ENCODE measurements at places on chromosomes 16 and 17. TPM values are rescaled to one million over a fixed set of nuclear protein-coding genes. Genes with fewer than 3 reads are reported as not detected.
A peak's percentile ranks its signal among the peaks of the same experiment; 100 is the strongest.

The TP53TG3F gene
- not detected for total RNA-seq

The SLFN12L gene
- total RNA-seq = not detected

The KRTAP3-2 gene
- total RNA-seq = not detected

The P3H4 gene
- 24.0 TPM for total RNA-seq

The SKAP1 gene
- total RNA-seq = not detected

The MYH8 gene
- total RNA-seq = not detected

The CSH1 gene
- total RNA-seq = not detected

GRCh38 chr16:76676356-76676755, 399.2 kb downstream of the CNTNAP4 start:
- no peak overlapping the region for H3K27ac ChIP-seq
- no peak overlapping the region for H3K4me3 ChIP-seq
- peak; percentile 35 for DNase-seq
- H3K36me3 ChIP-seq = no peaks in the 10 kb centered on the region
- peaks cover 4% of the 10 kb centered on the region for H3K4me1 ChIP-seq

DNA sequence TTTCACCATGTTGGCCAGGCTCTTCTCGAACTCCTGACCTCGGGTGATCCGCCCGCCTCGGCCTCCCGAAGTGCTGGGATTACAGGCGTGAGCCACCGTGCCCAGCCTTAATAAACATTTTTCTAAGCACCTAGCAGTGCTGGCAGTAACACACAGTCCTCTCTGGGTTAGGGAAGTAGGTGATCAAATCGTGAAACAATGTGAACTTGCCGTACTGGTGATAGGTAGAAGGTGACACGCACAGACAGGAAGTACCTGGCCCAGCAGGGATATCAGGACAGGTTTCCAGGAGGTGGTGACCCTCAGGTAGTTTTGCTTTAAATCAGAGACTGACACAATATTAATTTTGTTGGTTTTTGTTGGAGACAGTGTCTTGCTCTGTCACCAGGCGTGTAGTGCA, 4.5 kb downstream of the PLD2 start:
- no peak overlapping the region for H3K4me3 ChIP-seq
- no peak for DNase-seq
- H3K36me3 ChIP-seq = peaks cover 46% of the 10 kb centered on the region
- H3K27ac ChIP-seq = no peak overlapping the region
- no peaks in the 10 kb centered on the region for H3K27me3 ChIP-seq
- H3K4me1 ChIP-seq = no peaks in the 10 kb centered on the region

DNA sequence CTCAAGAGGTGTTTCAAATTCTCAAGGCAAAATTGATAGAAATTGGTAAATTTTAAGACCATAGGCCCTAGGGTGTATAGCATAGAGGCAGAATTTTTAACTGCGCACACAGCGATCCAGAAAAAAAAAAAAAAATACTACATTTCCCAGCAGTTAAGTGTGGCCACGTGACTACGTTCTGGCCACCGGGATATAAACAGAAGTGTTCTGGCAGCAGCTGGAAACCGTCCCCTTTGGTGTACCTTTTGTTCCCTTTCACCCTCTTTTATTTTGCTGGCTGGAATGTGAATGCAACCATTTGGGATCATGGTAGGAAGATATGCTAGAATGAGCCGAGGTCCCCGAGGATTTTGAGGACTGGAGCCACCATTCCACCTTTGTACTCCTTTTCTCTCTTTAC, 52.7 kb upstream of the AKAP1 start:
- H3K27me3 ChIP-seq = no peaks in the 10 kb centered on the region
- no peak overlapping the region for H3K27ac ChIP-seq
- DNase-seq = no peak

GRCh38 chr16:78906135-78906534, 694.4 kb downstream of the MAF start:
- H3K27me3 ChIP-seq = no peaks in the 10 kb centered on the region
- peaks cover 10% of the 10 kb centered on the region for H3K4me1 ChIP-seq
- H3K4me3 ChIP-seq = no peak overlapping the region
- peak; percentile 61 for DNase-seq
- peaks cover 28% of the 10 kb centered on the region for H3K36me3 ChIP-seq

DNA sequence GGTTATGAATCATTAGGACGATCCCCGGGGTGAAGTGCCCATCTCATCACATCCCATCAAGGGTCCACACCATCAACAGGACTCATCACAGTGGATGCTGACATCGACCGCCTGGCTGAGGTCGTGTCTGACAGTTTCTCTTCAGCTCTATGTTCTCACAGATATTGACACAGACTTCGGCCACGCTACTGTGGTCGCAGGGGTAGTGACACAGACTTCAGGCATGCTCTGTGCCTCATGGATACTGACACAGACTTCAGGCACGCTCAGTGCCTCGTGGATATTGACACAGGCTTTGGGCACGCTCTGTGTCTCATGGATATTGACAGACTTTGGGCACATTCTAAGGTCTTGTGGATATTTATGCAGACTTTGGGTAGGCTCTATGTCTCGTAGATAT, 50.1 kb downstream of the KLHDC4 start:
- H3K4me3 ChIP-seq = no peak overlapping the region
- peaks cover 60% of the 10 kb centered on the region for H3K36me3 ChIP-seq
- H3K27ac ChIP-seq = no peak overlapping the region
- no peaks in the 10 kb centered on the region for H3K27me3 ChIP-seq
- DNase-seq = no peak

GRCh38 chr16:48918520-48919258, 308.7 kb upstream of the N4BP1 start:
- H3K4me1 ChIP-seq = no peaks in the 10 kb centered on the region
- H3K4me3 ChIP-seq = no peak overlapping the region
- no peak for DNase-seq
- H3K27ac ChIP-seq = no peak overlapping the region

DNA sequence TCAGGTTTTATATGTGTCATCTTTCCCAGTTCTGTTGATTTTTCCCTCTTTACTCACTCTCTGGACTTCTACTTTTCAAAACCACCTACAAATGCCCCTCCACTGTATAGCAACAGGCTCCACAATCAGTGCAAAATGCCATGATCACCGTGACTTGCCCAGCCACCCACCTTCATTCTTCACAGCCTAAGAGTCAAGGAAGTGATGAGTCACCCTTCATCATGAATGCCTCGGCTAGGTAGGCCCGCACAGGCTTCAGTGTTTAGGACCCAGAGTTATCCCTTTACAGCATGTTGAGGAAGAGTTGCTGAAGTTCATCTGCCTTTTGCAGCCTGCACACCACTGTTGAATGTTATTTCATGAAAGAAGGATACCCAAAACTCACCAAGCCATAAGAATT, 158.6 kb downstream of the PMP22 start:
- no peak overlapping the region for H3K4me3 ChIP-seq
- H3K27me3 ChIP-seq = no peaks in the 10 kb centered on the region
- DNase-seq = no peak

DNA sequence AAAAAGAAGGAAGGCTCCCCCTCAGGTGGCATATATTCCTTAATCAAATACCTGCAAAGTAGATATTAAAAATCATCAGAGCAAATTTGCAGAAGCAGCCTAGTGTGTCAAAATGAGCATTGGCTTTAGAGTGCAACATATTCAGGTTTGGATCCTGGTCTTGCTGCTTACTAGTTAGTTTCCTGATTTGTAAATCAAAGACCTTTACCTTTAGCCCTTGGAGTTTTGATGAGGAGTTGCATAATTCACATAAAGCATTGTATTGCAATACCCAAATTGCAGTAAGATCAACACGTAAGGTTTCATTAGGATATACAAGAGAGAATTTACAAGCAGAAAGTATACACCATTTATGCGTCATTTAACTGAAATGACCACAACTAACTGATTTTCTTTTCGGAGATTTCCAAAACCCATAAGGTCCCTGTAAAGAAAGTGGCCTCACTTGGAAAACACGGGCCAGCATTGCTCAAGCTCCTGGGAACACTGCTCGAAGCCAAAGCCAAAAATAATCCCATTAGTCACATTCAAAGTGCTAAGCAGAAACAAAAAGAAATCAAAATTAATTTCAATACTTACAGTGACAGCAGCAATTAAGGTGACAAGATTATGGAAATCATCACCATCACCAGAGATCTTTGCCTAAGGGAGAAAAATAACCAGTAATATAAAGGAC, 415.9 kb upstream of the ERCC4 start:
- H3K27ac ChIP-seq = no peak overlapping the region
- H3K4me3 ChIP-seq = no peak overlapping the region

DNA sequence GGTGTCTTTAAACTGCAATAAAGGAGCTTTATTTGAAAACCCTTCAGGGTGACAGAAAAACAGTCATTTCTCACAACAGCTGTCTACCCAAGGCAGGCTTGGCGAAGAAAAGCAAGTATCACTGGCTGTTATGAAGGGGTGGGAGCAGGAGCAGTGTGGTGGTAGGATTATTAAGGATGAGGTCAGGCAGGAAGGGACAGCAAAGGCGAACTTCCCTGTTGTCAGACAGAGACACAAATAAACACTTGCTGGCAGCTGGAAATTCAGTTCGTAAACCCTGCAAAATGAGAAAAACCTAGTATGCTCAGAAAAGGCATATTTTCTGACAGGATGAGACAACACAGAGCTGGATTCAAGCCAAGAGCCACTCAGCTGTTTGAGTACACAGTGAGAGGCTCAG, 416.3 kb upstream of the CDH5 start:
- no peaks in the 10 kb centered on the region for H3K4me1 ChIP-seq
- no peaks in the 10 kb centered on the region for H3K36me3 ChIP-seq
- no peak overlapping the region for H3K27ac ChIP-seq
- DNase-seq = no peak

GRCh38 chr17:3592216-3592860, 16.9 kb downstream of the TRPV1 start:
- H3K36me3 ChIP-seq = peaks cover 30% of the 10 kb centered on the region
- H3K27ac ChIP-seq = no peak overlapping the region
- H3K4me3 ChIP-seq = no peak overlapping the region
- no peak for DNase-seq
- no peaks in the 10 kb centered on the region for H3K27me3 ChIP-seq
- H3K4me1 ChIP-seq = no peaks in the 10 kb centered on the region

GRCh38 chr16:54944002-54944401, 13.3 kb downstream of the IRX5 start:
- DNase-seq = no peak
- no peaks in the 10 kb centered on the region for H3K36me3 ChIP-seq
- no peaks in the 10 kb centered on the region for H3K4me1 ChIP-seq
- no peak overlapping the region for H3K27ac ChIP-seq

DNA sequence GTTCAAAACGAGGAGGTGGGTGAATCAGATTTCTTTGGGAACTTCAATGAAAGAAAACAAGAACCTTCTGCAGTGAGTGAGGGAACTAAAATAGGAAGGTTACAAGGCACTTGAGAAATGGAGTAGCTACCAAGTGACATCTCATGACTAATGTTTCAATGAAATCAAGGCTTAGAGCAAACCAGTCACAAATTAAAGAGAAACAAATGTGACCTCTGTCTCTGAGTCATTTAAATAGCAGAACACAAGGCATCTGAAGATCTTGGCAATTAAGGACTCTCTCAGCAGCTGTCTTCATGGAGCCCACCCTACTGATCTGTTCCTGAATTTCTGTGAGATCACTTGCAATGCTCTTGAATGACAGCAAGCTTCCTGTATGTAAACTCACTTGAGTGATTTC, 109.5 kb downstream of the CDH11 start:
- no peak for DNase-seq
- H3K27me3 ChIP-seq = no peaks in the 10 kb centered on the region
- no peaks in the 10 kb centered on the region for H3K4me1 ChIP-seq

Measured in H9 (cell line).